Naive thymus-derived CD4-positive, alpha-beta T cell (primary cell): ENCODE measurements at places on chromosomes 4 and X.

- DNase-seq, result no peak
Measured at GRCh38 chr4:143306788-143307187, 29.9 kb upstream of the GAB1 start.

GRCh38 chr4:29540439-29541102 lies 1179.6 kb upstream of the PCDH7 start:
- no peak for DNase-seq

GRCh38 chrX:97159916-97160800 lies 276.4 kb downstream of the RPA4 start:
- DNase-seq, result no peak

GRCh38 chrX:120251471-120252011 lies 929 bp downstream of the ZBTB33 start:
- DNase-seq, result peak; percentile 5

GRCh38 chrX:50327235-50327634 lies 122.7 kb downstream of the CCNB3 start:
- no peak for DNase-seq

- no peak for DNase-seq
Measured at GRCh38 chr4:14568351-14568750, 433.9 kb upstream of the CPEB2 start.

GRCh38 chrX:68634649-68635227 lies 12.7 kb upstream of the STARD8 start:
- no peak for DNase-seq

DNA sequence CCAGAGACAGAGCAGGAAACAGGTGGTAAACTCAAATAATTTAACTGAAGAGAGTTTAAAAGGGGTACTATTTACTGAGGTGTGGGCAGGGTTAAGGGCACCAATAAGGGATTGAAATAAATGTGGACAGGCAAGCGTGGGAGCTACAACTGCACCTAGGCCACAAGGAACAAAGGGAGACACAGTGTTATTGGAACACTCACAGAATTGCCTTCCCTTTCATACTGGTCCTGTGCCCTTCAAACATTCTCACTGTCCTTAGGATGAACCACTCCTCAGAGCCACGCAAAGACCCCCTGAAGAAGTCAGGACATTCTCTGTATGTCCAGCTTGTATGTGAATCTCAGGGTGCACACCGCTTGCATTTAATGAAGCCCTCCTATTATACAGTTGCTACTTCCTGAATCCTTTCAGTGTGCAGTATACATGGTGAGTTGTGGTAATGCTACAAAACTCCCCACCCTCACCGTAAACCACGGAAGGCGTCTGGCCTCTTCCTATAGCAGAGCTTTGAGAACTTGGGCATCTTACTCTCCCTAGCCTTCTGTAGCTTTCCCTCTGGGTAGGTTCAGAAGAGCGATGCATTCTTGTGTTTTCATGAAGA lies 9.6 kb upstream of the MRPL1 start:
- DNase-seq, result peak; percentile 60

- no peak for DNase-seq
Measured at GRCh38 chr4:188960411-188961093, 821.3 kb downstream of the TRIML1 start.

DNA sequence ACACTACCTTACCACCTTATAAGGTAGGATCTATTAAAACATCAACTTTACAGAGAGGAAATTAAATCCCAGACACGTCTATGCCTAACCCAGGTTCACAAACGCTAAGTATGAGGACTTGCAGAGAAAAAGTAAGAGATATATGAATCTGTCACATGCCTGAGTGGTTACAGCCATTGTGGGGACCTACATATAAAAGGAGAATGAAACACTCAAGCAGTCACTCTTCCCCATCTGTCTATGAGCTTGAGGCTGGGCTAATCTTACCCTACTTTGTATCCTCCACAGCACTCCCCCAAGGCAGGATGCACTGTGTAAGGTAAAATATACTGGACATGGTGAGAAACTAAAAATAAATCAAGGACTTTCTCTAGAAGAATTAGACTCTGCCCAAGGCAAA lies 339.9 kb downstream of the HNRNPD start:
- no peak for DNase-seq

DNA sequence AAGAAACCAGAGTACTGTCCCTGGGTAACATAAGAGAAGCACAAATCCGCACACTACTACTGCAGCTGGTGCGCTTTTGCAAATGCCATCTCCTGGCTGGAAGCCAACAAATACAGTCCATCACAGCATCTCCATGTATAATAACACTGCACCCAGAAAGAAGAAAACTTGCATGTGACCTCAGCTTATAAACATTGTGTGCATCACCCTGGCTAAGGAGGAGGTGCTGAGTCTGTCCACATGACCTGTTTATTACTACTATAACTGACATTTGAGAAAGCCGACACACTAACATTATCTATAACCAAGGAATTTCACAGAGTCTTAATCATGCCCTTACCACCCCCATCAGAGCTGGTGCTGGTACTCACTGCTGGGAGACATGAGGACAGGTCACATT lies 516.8 kb downstream of the CFAP47 start:
- no peak for DNase-seq

GRCh38 chr4:157270108-157270507 lies 49.6 kb downstream of the GRIA2 start:
- DNase-seq, result no peak
